ENCODE measurements at places on chromosomes 2 and 18.

- DNase-seq: no peak
These were observed 261.8 kb upstream of the CHAC2 start for GRCh38 chr2:53505826-53506225.

GRCh38 chr2:128682266-128682665 is 363.6 kb upstream of the HS6ST1 start:
- no peak for DNase-seq

- DNase-seq: no peak
These were observed 1.1 kb downstream of the RPL37A start for GRCh38 chr2:216499641-216500218.

- no peak for DNase-seq
These were observed 11.3 kb downstream of the BOK start for GRCh38 chr2:241569831-241570281.

- no peak for DNase-seq
These were observed 243.6 kb downstream of the HDAC4 start for GRCh38 chr2:239157269-239157668.
